ENCODE measurements at places on chromosomes 2 and 18. TPM values are rescaled to one million over a fixed set of nuclear protein-coding genes. Genes with fewer than 3 reads are reported as not detected.

POTEI gene
- polyA plus RNA-seq: 0.14 TPM

ACVR1C gene
- polyA plus RNA-seq: 0.12 TPM

SEPTIN10 gene
- polyA plus RNA-seq: 93.0 TPM

ABHD1 gene
- polyA plus RNA-seq: 0.45 TPM

LRP2 gene
- polyA plus RNA-seq: 0.05 TPM

PLCL1 gene
- 12.7 TPM for polyA plus RNA-seq

SFT2D3 gene
- not detected for polyA plus RNA-seq

EPB41L3 gene
- 128 TPM for polyA plus RNA-seq

CDH19 gene
- polyA plus RNA-seq: 3.1 TPM

PUS10 gene
- polyA plus RNA-seq: 4.1 TPM

STON1 gene
- 8.8 TPM for polyA plus RNA-seq

TDRD15 gene
- not detected for polyA plus RNA-seq

CYP27A1 gene
- 19.3 TPM for polyA plus RNA-seq

SLC14A1 gene
- polyA plus RNA-seq: 1.8 TPM

IL1A gene
- polyA plus RNA-seq: not detected
